ENCODE measurements at places on chromosomes 4 and X.

DNA sequence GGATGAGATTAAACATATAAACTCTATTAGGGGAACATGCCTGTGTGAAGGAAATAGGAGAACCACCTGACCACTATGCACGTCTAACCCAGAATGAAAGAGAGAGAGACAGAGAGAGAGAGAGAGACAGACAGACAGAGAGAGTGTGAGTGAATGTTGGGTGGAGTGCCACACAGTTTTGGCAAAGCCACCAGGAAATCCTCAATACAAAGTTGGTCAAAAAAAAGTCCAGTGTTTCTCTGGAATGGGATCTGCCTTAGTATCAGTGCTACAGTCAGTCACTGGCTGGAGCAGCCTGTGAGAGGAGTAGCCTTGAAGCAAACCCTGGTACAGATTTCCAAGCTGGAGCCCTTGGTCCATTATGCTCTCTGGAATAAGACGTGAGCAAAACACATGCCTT, 91.7 kb downstream of the GC start:
- DNase-seq: no peak

DNA sequence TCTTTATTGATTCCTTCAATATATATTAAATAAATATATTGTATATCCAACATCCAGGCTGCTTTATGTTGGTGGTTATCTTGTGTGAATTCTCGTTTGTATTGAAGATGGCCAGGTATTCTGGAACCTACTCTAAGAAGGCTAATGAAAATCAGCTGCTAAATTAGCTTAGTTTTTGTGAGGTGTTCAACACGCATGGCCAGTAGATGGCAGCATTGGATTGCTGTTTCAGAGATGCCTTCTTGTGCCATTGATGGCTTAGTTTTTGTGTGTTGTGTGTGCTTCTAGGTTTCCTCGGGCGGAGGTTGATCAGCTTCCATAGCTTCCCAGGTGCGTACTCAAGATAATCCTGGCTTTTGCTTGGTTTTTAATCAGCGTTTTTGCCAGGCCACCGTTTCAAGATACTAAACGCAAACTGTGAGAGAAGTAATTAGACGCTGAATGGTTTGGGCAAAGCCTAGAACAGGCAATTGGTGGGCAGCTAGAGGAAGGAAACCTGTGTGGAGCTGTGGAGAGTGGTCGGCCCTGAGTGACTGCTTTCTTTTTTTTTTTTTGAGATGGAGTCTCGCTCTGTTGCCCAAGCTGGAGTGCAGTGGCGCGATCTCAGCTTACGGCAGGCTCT, 15.1 kb downstream of the NOCT start:
- peak; percentile 64 for DNase-seq

DNA sequence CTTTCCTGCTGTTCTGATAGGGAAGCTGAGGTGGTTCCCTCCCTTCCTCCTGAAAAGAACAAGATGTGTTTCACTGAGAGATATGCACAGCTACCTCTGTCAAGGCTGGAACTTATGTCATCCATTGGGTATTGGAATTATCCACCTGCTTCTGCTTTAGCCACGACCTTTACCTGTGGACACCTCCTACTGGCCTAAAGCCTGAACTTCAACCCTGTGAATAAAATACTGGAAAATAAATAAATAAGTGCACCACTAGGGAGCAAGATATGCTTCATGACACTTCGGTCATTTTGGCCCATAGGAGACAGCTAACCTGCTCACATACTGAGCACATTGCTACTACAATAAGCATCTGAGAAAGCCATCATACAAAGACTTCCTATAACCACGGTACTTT, 419.9 kb upstream of the NWD2 start:
- DNase-seq: no peak

- no peak for DNase-seq
Measured at GRCh38 chrX:134167591-134168203, 69.3 kb upstream of the CCDC160 start.

GRCh38 chr4:95539106-95539505, 9.7 kb downstream of the UNC5C start:
- DNase-seq: no peak
